ENCODE measurements at places on chromosomes 1 and 21.

- peak; percentile 34 for DNase-seq
Observed at GRCh38 chr1:27430903-27431600, 38.6 kb downstream of the GPR3 start.

- DNase-seq: no peak
Observed at GRCh38 chr1:219773775-219774174, 154.6 kb downstream of the SLC30A10 start.

- DNase-seq: no peak
Observed at GRCh38 chr1:59978026-59978425, 51.5 kb upstream of the CYP2J2 start.

- DNase-seq: no peak
Observed at GRCh38 chr1:75129983-75130789, 4.0 kb upstream of the LHX8 start.
